Activated CD4-positive, alpha-beta T cell treated with anti-CD3 and anti-CD28 coated beads, Interleukin-2, amount 10 ng/mL, durations not matched to agents 7 days and 5 days (primary cell): ENCODE measurements at places on chromosomes 4 and X. TPM values are rescaled to one million over a fixed set of nuclear protein-coding genes. Genes with fewer than 3 reads are reported as not detected.

GRCh38 chrX:39519030-39519488 is 578.7 kb downstream of the BCOR start:
- H3K27ac ChIP-seq: no peak overlapping the region
- H3K4me1 ChIP-seq: no peaks in the 10 kb centered on the region
- H3K4me3 ChIP-seq: no peak overlapping the region
- DNase-seq: no peak
- H3K27me3 ChIP-seq: no peaks in the 10 kb centered on the region

Gene ARMCX2
- total RNA-seq: 2.4 TPM

DNA sequence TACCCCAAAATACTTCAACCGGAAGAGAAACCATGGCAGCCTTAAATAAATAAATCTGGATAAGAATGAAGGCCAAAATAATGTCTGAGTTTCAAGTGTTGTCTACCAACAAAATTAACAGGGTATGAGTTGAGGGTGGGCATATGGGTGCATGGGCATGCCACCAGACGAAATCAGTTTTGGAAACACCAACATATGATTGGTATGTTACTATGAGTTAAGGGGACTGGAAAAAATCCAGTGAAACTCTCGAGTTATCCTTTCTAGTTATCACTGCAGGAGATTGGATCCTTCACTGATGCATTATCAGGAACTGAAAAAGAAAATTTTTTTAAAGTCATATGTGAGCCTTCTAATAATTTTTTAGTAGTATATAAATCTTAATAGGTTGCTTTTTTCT is 32.4 kb downstream of the NOCT start:
- no peaks in the 10 kb centered on the region for H3K27me3 ChIP-seq
- no peak overlapping the region for H3K4me3 ChIP-seq
- no peak overlapping the region for H3K27ac ChIP-seq
- DNase-seq: no peak
- peaks cover 3% of the 10 kb centered on the region for H3K4me1 ChIP-seq

- DNase-seq: no peak
- no peak overlapping the region for H3K4me3 ChIP-seq
- no peaks in the 10 kb centered on the region for H3K27me3 ChIP-seq
- H3K27ac ChIP-seq: no peak overlapping the region
- no peaks in the 10 kb centered on the region for H3K36me3 ChIP-seq
Measured at GRCh38 chr4:31094474-31094873, 374.3 kb downstream of the PCDH7 start.

Gene SOWAHD
- 3.3 TPM for total RNA-seq

DNA sequence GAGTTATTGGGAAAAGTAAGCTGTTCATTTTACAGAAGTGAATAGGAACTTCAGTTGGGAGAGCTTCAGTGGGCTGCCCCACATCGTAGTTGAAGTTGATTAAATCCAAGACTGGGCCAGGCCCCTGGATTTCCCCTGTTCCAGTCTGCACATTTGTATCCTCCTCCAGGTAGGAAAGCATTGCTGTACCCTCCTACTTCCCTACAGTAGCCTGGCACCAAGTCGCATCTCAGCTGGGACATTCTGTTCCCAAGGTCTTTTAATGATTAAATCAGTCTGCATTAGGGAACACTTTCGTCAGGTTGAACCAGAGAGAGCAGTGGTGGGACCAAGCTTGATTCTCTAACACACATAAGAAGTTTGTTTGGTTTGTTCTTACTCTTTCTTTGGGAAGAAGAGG is 165.8 kb upstream of the PPARGC1A start:
- H3K4me3 ChIP-seq: no peak overlapping the region
- no peaks in the 10 kb centered on the region for H3K27me3 ChIP-seq
- no peaks in the 10 kb centered on the region for H3K4me1 ChIP-seq
- no peak for DNase-seq
- H3K36me3 ChIP-seq: no peaks in the 10 kb centered on the region
- H3K27ac ChIP-seq: no peak overlapping the region

- peaks cover 58% of the 10 kb centered on the region for H3K4me1 ChIP-seq
- peak overlapping the region; percentile 96 for H3K27ac ChIP-seq
- peaks cover 30% of the 10 kb centered on the region for H3K36me3 ChIP-seq
- H3K4me3 ChIP-seq: peak overlapping the region; percentile 84
Measured at GRCh38 chr4:182916483-182917181, 554 bp downstream of the DCTD start.
